Fibroblast of the conjunctiva (primary cell): ENCODE measurements at places on chromosomes 11 and 22.

DNA sequence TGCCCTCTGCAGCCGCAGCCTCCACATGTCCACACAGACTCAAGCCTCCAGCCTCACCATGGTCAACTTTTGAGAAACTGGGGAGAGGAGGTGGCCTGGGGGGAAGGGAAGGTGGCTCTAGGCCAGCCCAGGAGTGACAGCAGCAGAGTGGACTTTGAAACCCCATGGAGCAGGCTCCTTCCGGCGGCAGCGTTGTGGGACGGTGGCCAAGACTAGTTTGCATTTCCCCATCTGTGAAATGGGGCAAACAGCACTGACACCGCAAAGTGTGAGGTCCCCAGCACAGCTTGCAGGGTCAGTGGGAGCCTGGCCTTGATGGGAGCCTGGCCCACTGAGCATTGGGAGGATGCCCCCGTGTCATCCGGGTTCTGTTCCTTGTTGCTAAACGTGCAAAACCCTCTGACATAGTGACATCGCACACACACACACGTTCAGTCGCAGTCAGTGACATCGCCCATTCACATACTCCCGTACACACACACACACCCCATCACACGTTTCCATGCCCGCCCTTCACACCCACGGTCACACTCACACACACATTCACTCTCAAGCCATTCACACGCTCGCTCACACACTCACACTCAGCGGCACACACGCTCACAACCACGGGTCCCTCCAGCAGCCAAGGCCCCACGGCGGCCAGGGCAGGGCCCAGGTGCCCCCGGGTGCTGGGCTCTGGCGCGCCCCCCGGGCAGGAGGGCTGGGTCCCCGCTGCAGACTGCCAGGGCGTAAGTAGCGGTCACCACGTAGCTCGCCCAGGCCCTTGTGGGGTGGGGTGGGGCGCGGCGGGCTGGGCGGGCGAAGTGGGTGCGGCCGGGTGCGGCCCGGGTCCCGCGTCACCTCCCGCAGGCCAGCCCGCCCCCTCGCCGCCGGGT, 585 bp downstream of the CYB5R3 start:
- no peak for DNase-seq

DNA sequence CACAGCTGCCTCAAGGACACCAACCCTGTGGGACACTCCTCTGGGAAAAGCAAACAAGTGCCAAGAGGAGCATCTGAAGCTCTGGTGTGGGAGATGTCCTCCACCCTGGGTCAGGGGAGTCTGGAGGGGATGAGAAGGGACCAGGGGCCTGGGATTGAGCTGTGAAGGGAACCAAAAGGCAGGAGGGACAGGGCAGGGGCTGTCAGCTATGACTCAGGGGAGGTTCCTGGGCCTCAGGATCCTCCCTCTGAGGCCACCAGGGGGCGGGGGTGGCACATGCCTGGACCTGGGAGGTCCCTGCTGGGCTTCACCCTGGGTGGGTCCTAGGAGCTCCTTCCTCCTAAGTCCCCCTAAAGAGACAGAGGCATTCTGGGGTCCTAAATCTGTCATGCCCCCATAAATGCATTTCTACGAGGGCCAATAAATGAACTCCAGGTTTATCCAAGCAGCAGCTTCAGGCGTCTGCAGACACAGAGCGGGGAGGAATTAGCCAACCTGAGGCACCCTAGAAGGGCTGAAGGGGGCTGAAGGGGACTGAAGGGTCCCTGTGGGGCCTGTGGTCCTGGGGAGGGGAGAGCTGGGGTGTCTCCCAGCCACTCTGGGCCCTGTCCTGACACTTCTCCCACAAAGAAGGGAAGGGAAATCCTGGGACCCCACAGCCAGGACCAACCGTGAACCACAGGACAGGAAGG, 31.9 kb upstream of the IGLL5 start:
- DNase-seq: no peak

DNA sequence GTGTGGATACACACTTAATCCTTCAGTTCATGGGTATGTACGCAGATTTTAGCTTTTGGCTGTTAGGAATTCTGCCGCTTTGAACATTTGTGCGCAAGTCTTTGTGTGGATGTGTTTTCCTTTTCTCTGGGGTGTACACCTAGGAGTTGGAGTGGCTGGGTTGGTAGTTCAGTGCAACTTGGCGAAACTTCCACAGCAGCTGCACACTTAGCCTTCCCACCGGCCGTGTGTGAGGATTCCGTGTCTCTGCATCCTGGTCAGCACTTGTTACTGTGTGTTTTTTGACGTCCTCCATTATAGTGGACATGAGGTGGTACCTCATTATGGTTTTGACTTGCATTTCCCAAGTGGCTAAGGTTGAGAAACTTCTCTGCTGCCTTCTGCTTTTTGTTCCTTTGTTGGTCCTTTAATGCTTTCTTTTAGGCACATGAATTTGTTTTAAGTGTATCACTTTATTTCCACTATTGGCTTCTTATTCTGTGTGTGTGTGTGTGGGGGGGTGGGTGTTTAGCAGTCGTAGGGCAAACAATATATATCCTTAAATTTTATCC, 72.1 kb upstream of the SLC25A18 start:
- DNase-seq: no peak

DNA sequence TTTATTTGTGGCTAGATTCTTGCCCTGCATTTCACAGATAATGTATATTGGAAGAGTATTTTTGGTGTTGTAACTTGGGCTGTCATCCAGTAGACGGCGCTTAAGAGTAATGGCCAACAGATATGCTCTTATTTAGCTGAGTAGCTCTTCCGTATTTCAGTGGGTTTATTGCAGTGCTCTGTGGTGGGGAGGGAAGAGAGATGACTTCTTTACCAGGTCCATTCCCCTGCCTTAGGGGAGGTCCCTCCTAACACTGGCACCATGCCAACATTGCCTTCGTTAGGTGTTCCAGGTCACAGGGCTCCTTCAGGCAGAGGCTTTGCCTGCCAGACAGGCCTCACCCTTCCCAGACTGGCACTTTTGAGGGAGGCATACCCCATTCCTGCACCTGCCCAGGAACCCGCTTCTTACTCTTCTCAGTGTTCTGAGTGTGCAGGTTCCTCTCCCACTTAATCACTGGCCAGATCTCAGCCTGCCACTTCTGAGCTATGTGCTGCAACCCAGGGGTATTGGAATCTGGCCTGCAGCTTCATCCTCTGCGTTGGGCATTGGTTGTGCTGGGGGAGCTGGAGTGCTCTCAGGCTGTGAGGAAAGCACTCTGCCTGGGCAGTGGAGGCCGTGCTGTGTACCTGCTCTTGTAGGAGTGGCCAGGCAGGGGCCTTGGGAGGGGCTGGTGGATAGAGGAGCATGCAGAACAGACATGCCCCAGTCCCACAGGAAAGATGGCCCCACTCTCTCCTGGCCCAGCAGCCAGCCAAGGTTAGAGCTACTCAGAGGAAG, 29.4 kb upstream of the SLN start:
- DNase-seq: peak; percentile 18

GRCh38 chr22:47736186-47737034, 974.0 kb downstream of the TBC1D22A start:
- no peak for DNase-seq

DNA sequence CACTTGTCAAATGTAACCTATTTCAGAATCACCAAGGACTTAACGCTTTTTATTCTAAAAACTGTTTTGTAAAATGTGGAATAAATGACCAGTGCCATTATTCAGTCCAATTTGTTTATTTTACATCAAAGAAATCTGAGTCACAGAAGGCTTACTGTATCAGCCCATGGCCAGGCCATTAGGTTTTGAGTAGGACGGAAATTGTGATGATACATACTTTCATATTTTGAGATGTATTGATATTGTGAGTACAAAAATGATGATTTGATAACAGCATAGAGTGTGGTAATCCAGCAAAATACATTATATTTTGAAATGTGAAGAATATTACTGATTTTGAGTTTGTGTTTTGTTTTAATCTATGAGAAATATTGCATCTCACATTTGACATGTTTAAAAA, 81.1 kb downstream of the PIWIL3 start:
- no peak for DNase-seq

- no peak for DNase-seq
These were observed 5.4 kb upstream of the C11orf87 start for GRCh38 chr11:109416601-109417000.

- DNase-seq: no peak
These were observed 76.4 kb downstream of the COMMD9 start for GRCh38 chr11:36212564-36213392.

- no peak for DNase-seq
These were observed 35.5 kb downstream of the MSANTD4 start for GRCh38 chr11:105986554-105986953.

DNA sequence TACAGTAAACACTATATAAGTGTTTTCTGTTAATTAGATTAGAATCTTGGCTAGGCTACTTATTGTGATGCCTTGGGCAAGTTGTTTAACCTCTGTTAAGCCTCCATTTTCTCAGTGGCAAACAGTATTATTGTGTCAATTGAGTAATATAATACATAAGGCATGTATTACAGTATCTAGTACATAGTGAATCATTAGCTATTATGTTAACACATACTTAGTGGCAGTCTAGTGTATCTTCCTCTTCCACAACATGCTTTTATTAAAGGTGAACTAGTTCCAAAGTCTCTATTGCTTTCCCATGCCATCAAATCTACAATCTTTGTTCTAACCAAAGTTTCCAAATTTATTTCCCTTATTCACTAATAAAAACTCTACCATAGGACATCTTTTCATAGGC, 200.9 kb downstream of the SOX6 start:
- DNase-seq: no peak

DNA sequence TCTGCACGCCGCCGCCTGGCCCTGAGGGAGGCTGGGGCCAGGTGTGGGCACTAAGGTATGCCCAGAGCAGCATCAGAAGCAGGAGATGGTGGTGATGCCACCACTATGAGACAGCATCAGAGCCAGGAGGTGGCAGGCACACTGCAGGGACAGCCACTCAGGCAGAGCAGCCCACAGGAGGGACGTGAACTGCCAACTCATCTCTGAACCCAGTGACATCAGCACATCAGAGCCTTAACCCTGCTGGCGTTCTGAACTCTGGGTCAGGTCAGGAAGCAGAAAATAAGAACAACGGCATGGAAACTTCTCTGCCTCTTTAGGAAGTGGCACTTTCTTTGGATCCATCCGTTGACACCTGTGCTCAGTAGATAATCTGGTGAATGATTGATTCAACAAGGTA, 14.7 kb upstream of the IFT27 start:
- no peak for DNase-seq

GRCh38 chr11:107545101-107545514, 20.4 kb downstream of the ALKBH8 start:
- DNase-seq: no peak

GRCh38 chr22:45202333-45203149, 38.2 kb downstream of the KIAA0930 start:
- DNase-seq: no peak

- DNase-seq: no peak
These were observed 11.2 kb downstream of the LARGE1 start for GRCh38 chr22:33909075-33909458.

- DNase-seq: no peak
These were observed 117.5 kb upstream of the ALX4 start for GRCh38 chr11:44427432-44427831.

GRCh38 chr11:111766834-111767142, 599 bp upstream of the PPP2R1B start:
- no peak for DNase-seq

GRCh38 chr11:69831985-69832384, 12.8 kb upstream of the FGF3 start:
- no peak for DNase-seq

DNA sequence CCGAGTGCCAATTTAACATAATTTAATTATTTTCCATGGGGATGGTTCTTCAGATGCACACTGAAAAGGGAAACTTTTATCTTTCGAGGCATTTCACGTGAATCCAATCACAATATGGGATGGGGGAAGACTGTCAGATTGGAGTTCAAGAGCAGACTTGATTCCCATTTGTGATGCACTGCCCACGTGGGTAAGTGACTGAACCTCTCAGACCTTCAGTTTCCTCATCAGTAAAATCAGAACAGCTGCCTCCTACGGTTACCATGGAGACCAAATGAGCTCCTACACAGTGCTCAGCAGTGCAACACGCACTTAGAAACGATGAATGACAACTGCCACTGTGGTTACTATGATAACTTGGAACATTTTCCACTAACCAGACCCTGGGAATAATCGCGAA, 21.7 kb downstream of the KIAA0930 start:
- no peak for DNase-seq

DNA sequence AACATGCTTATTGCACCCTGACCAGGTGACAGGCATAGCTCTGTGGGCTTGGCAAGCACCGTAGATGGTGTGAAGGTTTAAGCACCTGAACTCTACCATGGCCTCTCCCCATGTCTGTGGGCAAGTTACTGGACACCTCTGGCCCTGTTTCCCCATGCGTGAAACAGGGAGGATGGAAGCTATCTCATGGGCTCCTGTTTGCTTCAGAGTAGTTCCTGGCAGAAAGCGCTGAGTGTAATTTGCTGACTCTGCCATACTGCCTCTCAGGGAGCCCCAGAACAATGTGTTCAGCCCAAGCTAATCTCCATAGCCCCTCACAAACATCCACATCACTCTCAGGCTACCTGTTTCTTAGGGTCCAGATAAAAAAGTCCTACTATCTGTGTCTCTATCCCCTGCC, 2.4 kb downstream of the CBX6 start:
- DNase-seq: no peak

- DNase-seq: no peak
These were observed 93.8 kb downstream of the ETS1 start for GRCh38 chr11:128493570-128493965.

- peak; percentile 32 for DNase-seq
These were observed 61.2 kb downstream of the CECR2 start for GRCh38 chr22:17430412-17430811.

GRCh38 chr11:57360991-57361390, 20.0 kb downstream of the PRG3 start:
- no peak for DNase-seq

GRCh38 chr11:71062199-71062598, 190.2 kb downstream of the SHANK2 start:
- DNase-seq: no peak

DNA sequence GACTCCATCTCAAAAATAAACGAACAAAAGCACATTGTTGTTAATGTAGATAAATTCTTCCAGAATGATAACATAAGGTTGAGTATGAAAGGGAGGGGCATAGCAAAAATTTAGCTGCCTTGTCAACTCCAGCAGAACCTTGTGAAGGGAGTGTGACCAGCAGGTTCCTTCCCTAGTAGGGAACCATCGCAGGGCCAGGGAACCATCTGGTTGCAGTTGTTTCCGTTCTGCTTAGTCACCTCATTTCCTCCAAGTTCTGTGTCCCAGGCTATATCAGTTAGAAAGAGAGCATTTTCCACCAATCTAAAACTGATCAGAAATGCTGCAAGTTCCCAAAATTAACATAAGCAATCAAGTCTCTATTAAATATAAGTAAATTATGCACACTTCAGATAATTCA, 126.7 kb upstream of the BLID start:
- DNase-seq: no peak

DNA sequence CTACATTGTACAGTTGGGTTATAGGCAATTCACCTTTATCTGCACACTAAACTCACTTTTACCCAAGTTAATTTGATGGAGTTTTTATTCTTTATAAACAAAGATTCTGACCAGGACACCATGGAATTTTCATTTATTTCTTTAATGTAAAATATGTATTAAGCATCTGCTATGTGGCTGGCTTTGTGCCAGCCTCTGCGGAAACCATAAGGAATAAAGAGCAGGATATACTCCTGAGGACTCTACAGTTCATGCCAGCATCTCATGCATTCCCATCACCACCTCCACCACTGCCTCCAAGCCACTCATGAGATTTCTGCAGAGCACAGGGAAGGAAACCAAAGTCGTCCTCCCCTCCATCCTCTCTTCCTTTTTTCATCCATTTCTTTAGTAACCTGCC, 100.0 kb upstream of the DBX1 start:
- no peak for DNase-seq

GRCh38 chr11:57491371-57492061, 24.0 kb downstream of the SLC43A1 start:
- DNase-seq: no peak
